Mucosa of descending colon (tissue), 3 donors: ENCODE measurements at places on chromosomes 6 and 20. TPM values are rescaled to one million over a fixed set of nuclear protein-coding genes. Genes with fewer than 3 reads are reported as not detected.
A peak's percentile ranks its signal among the peaks of the same experiment; 100 is the strongest.

GRCh38 chr6:8269094-8269493, 166.3 kb downstream of the SLC35B3 start:
- no peak for DNase-seq

DNA sequence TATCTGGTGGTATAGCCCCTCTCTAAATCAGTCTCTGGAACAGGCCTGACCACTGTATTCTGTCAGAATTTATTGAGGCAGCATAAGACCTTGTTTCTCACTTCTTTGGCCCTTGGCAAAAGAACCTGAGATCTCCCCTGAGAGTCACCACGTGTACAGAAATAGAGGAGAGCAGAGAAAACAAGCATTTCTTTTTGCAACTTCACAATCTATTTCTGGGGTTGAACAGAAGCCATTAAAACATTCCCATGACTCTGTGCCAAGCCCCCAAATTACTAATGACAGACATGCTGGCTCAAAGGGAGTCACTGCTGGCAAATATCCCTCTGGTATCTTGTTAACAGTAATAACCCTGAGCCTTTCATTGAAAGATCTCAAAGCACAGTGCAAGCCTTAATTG, 395.3 kb downstream of the MAFB start:
- no peak for DNase-seq

DNA sequence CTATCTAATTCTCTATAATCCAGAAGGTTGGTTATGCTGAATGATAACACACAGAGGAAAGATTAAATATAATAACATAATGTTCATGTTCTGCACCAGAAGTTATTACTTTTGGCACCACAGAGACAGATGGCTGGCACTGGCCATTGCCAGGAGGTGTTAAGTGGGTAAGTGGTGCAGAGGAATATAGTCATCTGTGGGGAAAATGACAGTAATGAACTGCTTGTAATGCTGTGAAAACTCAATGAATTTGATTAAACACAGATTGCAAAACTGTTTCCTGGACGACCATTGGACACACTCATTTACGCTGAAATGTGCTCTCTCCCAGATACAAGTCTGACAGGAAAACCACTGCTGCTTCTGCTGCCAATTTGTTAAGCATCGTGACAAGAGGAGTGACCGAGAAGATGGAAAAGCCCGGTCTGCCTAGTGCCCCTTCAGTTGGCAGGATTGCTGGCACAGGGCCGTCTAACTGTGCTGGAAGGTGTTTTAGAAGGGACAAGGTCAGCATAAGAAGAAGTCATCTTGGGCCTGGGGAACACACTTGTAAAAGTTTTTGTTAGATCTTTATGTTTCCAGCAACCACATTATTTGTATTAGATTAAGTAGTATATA, 567.4 kb downstream of the CBLN4 start:
- DNase-seq, result no peak

DNA sequence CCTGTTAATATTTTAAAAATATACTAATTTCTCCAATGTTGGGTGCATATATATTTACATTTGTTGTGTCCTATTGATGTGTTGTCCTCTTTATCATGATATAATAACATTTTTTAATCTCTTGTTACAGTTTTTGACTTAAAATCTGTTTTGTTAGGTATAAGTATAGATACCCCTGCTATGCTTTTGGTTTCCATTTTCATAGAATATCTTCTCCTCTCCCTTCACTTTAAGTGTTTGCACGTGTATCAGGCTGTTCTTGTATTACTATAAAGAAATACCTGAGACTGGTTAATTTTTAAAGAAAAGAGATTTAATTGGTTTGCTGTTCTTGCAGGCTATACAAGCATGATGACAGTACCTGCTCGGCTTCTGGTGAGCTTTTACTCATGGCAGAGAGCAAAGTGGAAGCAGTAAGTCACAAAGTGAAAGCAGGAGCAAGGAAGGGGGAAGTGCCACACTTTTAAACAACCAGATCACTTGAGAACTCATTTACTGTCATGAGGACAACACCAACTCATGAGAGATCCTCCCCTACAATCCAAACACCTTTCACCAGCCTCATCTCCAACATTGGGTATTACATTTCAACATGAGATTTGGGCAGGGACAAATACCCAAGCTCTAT, 340.5 kb upstream of the SYNCRIP start:
- DNase-seq, result no peak

DNA sequence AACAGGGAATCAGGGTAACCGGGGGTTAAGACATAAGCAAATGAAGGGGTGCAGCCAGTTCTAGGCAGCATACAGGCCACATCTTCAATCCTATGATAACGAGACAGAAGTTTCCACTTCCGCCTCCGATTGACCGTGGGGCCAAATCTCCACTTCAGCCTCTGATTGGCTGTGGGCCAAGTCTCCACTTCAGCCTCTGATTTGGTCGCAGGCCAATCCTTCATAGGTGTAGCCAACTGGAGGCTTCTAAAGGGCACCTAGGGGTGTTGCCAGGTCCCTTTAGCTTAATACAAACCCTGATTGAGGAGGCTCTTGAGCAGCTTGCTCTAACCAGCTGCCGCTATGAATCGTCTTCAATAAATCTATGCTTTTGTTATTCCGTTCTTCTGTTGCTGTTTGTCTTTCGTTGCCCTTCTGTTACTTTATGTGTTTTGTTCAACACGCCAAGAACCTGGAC, 2.1 kb upstream of the ERGIC3 start:
- DNase-seq, result peak; percentile 79

DNA sequence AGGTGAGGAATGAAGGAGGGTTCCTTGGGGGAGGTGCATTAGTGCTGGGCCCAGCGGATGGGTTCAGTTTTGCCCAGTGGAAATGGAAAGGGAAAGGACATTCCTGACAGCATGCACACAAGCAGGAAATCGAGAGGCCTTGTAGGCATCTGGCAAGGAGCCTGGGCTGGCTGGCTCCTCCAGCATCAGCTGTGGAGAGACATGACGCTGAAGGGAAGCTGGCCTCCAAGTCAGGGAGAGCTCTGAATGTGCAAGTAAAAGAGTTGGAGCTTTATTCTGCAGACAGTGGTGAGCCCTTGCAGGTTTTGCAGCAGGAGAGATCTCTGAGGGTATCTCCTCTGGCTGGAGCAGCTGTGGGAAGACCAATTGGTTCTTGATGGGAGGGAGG, 154.3 kb downstream of the MRPL14 start:
- DNase-seq, result peak; percentile 68

- no peak for DNase-seq
Measured at GRCh38 chr20:11826334-11826733, 91.4 kb upstream of the BTBD3 start.

- no peak for DNase-seq
Measured at GRCh38 chr20:40688129-40689099, 622 bp downstream of the MAFB start.

DNA sequence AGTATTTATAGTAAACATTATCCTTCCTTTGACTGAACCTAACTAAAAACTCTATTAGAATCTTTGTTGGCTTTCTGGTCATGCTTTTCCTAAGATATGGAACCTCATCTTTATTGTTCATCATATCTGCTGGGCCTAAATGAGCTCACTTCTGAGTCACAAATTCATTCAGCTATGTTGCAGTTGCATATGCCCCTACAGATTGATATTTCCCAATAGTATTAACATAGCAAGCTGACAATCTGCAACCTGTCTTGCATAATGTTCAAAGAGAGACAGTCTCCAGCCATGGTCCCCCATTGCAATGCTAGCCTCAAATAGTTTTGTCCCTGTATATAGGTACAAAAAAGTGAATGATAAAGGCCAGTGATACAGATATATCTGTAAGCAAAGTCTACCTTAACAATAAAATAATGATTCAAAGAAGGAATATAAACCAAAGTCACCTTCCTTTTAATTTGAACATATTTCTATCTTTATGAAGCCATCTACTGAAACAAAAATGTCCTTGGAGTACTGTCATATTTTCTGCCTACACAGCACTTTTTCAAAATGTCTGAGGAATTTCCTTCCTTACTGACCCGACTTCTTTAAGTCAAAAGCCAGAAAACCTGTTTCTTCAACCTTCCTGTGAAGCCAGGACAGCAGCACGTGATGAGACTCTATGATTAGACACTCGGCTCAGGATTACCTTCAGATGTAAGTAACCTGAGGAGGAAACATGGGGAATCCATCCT, 140.7 kb downstream of the UBE3D start:
- no peak for DNase-seq

DNA sequence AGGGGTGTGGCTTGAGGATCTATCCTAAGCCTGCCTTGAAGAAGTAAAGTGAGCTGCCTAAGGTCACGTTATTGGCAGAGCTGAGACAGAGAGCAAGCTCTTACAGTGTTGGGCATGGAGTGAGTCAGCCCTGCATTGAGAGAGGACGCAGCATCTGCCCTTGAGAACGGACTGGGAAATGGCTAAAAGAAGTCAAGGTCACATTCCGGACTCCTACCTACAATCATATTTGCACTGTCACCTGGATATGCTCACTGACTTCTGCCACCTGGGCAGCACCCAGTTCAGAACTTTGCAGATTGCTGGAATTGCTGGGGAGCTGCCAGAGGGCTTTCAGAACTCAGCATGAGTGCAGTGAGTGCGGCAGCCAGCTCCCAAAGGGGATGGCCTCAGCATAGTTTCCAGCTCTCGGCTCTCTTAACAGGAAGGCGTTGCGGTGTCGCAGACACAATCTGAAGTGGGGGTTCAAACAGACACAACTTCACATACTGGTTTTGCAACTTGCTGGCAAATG, 199.3 kb upstream of the SGK1 start:
- no peak for DNase-seq

- DNase-seq, result no peak
Measured at GRCh38 chr20:64214113-64214512, 41.4 kb upstream of the PCMTD2 start.

DNA sequence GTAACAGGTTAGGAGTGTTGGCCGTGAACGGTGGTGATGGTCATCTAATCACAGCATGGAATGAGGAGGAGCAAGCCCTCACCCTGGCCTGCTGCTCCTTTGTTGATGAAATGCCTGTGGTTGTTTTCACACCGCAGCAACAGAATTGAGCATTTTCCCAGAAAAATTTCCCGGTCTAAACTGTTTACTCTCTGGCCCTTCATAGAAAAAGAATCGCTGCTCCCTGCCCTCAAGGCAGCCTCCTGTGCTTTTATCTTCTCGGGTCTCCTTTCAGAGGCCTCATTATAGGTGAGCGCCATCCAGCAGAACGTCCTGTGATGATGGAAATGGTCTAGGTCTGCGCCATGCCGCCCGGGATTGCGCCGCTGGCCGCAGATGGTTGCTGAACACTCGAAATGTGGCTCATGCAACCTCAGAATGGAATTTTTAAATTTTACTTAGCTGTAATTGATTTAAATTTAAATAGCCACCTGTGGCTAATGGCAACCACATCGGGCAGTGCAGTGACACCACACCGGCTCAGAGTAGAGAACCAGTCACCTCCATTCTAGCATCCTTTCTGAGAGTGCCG, 30.2 kb downstream of the PHACTR3 start:
- DNase-seq, result no peak

- DNase-seq, result peak; percentile 39
Measured at GRCh38 chr6:15327271-15327670, 81.4 kb downstream of the JARID2 start.

GRCh38 chr6:87104667-87105066, 9.8 kb upstream of the CGA start:
- no peak for DNase-seq

DNA sequence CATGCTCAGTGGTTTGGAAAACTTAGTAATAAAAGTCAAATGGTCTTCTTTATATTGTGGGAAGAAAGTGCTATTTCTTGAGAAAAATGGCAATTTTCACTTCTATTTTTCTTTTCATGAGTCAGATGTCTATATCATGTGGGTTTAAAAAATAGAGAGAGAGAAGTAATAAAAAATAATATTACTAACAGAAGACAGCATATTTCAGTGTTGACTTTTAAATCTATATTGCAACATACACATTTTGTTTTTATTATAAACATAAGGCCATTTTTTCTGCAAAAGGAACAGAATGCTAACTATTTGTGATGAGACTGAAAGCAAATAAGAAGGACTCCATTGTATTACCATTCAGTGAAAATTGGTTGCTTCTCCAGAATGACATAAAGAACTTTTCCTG, 135.1 kb upstream of the CNR1 start:
- DNase-seq, result no peak

DNA sequence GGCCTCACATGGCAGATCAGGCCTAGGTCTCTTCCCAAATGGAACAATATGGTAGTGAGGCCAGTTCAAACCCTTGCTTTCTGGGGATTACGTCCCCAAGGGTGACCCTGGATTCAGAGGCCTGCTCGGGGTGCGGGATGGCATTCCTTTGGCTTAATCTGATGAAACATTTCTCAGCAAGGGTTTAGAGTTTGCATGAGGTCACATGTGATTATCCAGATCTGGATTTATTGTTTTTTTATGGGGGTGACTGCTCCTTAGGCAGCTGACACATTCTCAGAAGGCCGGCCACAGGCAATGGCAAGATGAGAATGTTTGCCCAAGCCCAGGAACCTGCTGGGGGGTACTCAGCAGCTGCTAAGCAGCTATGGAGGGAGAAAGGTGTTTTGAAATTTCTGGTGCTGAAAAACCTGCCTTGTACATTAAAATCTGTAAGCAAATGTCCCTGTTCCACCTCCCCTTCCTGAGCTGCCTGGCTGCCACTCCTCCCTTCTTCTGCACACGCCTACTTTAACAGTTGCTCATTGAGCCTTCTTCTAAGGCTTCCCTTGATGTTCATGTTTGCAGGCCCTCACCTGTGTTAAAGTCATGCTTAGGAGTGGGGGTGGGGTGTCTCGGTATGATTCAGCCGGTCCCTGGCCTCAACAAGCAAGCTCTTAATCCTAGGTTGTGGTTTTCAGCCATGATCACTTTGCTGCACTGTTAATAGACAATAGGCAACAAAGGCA, 37.9 kb upstream of the FUCA2 start:
- no peak for DNase-seq

- DNase-seq, result peak; percentile 84
Measured at GRCh38 chr6:30682143-30683117, 4.0 kb downstream of the PPP1R18 start.

DNA sequence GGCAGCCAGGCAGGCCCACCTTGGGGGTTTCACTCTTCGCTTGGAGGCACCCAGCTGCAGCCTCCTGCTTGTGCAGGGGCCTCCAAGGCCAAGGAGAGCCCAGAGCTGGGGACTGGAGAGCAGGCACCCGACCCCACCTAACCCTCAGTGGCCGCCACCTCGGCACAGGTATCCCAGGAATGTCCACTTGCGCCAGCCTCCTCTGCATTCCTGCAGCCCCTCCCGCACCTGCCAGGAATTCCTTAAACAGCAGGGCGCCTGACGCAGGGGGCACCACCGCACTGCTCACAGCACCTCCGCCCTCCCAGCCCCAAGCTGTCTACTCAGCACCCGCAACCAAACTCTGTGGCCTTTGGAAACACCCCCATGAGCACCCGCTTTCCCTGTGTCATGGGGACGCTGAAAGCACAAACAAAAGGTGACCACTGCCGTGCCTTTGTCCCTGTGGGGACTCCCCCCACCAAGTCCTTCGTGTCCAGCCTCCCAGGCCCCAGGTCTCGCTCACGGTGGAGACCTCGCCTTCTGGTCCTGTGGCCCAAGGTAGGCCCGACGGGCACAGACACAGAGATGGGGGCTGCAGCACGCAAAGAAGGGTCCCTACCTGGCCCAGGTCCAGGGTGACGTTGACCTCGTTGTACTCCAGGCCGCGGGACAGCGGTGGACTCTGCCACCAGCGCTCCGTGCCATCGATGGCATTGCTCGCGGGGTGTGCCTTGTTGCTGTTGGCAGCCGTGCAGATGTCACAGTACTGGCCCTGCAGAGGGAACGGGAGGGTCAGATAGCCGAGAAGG, 5.1 kb downstream of the LAMA5 start:
- DNase-seq, result peak; percentile 22

SLC17A3 gene
- not detected for total RNA-seq

PTCHD4 gene
- not detected for total RNA-seq

EYS gene
- total RNA-seq, result 0.61 TPM

KCNQ2 gene
- 1.4 TPM for total RNA-seq

CLPSL1 gene
- not detected for total RNA-seq

OR12D1 gene
- total RNA-seq, result not detected

CSTF1 gene
- 23.0 TPM for total RNA-seq

PRR18 gene
- total RNA-seq, result not detected

LPA gene
- 0.03 TPM for total RNA-seq

TFEB gene
- 44.5 TPM for total RNA-seq
